ENCODE measurements at places on chromosomes 6 and 20.

DNA sequence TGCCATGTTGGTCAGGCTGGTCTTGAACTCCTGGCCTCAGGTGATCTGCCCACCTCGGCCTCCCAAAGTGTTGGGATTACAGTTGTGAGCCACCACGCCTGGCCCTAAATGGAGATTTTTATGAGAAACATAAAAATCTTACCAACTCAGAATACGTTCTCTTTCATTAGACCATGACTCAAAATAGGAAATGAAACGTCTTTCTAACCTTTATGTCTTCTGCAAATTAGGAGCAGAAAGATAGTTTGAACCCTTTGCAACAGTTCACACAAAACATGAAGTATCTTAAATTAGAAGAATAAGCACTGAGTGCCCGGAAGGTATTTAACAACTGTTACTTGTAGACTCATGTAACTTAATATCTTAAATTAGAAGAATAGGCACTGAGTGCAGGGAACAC, 48.3 kb downstream of the AHI1 start:
- no peaks in the 10 kb centered on the region for H3K36me3 ChIP-seq
- H3K27ac ChIP-seq: no peak overlapping the region
- H3K27me3 ChIP-seq: no peaks in the 10 kb centered on the region
- no peak for DNase-seq
- H3K4me1 ChIP-seq: no peaks in the 10 kb centered on the region
- no peak overlapping the region for H3K4me3 ChIP-seq

DNA sequence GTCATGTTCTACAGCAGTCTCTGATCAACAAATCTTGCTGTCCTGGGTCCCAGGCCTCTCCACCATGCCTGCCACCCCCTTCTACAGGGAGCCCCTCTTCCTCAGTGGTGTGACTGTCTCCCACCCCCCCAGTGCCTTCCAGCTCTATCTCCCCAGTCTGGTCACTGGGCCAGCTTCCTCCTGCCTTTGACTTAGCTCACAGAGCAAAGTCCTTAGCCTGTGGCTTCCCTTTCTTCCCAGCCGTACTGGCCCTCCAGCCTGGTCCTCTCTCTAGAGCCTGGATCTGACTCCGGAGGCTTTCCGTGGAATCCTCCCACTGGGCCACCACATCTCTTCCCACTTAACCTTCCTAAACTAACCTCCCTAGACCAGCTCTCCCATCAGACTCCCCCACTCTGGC, 17.0 kb downstream of the MAPK13 start:
- H3K27me3 ChIP-seq: peaks cover 5% of the 10 kb centered on the region
- H3K4me1 ChIP-seq: peaks cover 15% of the 10 kb centered on the region
- H3K4me3 ChIP-seq: no peak overlapping the region
- H3K36me3 ChIP-seq: no peaks in the 10 kb centered on the region
- no peak for DNase-seq

DNA sequence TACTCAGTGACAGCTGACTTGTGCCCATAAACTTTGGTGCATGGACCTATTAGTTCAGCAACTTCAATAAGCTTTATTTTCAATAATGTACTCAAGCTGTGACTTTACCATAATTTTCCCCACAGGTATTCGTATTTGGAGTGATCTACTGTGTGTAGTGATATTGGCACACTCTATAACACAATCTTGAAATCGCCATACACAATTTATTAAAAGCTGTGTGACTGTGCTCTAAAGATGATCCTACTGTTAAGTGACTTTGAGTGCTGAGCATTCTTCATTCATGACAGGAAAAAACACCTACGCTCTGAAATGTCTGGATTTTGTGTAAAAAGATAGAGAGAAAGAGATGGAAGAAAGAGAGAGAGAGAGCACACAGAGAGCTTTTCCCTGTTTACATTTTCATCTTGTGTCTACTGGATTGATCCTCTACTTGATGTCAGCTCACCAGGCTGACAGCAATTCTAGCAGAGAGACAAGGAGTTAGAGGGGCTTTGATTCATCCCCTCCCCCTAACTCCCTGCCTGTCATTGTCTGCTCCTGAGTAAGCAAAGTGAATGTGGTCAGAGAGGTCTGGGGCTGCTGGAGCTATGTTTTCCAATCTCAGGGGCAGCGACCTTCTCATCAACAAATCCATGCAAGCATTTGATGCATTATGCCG, 538.7 kb upstream of the POU3F2 start:
- H3K27ac ChIP-seq: no peak overlapping the region
- no peak overlapping the region for H3K4me3 ChIP-seq
- H3K36me3 ChIP-seq: no peaks in the 10 kb centered on the region
- no peak for DNase-seq

- H3K36me3 ChIP-seq: peaks cover 3% of the 10 kb centered on the region
- H3K27me3 ChIP-seq: peaks cover 9% of the 10 kb centered on the region
- peak overlapping the region; percentile 49 for H3K27ac ChIP-seq
- no peak for DNase-seq
- H3K4me3 ChIP-seq: peak overlapping the region; percentile 90
These were observed 472 bp upstream of the PAQR8 start for GRCh38 chr6:52361414-52361944.

GRCh38 chr6:82331031-82331773, 32.4 kb upstream of the TPBG start:
- no peak overlapping the region for H3K4me3 ChIP-seq
- no peaks in the 10 kb centered on the region for H3K36me3 ChIP-seq
- no peak for DNase-seq
- H3K27ac ChIP-seq: no peak overlapping the region
- no peaks in the 10 kb centered on the region for H3K27me3 ChIP-seq

GRCh38 chr20:19826179-19826914, 68.3 kb downstream of the RIN2 start:
- no peak for DNase-seq
- H3K27me3 ChIP-seq: peaks cover 3% of the 10 kb centered on the region
- no peak overlapping the region for H3K4me3 ChIP-seq
- H3K4me1 ChIP-seq: peaks cover 27% of the 10 kb centered on the region
- no peak overlapping the region for H3K27ac ChIP-seq

GRCh38 chr6:145823328-145823944, 8.8 kb upstream of the FBXO30 start:
- H3K27me3 ChIP-seq: peaks cover 2% of the 10 kb centered on the region
- H3K4me1 ChIP-seq: no peaks in the 10 kb centered on the region
- no peaks in the 10 kb centered on the region for H3K36me3 ChIP-seq
- no peak overlapping the region for H3K27ac ChIP-seq

DNA sequence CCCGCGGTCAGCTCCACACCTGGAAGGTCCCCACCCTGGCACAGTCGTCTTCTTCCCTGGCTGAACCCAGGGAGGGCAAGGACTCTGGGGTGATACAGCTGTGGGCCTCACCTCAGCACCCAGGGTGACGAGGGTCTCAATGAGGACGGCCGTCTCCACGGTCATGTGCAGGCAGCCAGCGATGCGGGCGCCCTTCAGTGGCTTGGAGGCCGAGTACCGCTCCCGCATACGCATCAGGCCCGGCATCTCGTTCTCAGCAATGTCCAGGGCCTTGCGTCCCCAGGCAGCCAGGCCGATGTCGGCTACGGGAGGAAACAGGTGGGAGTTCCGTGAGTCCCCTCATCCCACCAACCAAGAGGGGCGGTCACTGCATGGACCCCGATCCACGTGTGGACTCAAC, 7.9 kb downstream of the AHCY start:
- H3K27ac ChIP-seq: no peak overlapping the region
- H3K27me3 ChIP-seq: peaks cover 13% of the 10 kb centered on the region
- H3K4me1 ChIP-seq: peaks cover 18% of the 10 kb centered on the region
- peak overlapping the region; percentile 31 for H3K4me3 ChIP-seq
- no peak for DNase-seq

DNA sequence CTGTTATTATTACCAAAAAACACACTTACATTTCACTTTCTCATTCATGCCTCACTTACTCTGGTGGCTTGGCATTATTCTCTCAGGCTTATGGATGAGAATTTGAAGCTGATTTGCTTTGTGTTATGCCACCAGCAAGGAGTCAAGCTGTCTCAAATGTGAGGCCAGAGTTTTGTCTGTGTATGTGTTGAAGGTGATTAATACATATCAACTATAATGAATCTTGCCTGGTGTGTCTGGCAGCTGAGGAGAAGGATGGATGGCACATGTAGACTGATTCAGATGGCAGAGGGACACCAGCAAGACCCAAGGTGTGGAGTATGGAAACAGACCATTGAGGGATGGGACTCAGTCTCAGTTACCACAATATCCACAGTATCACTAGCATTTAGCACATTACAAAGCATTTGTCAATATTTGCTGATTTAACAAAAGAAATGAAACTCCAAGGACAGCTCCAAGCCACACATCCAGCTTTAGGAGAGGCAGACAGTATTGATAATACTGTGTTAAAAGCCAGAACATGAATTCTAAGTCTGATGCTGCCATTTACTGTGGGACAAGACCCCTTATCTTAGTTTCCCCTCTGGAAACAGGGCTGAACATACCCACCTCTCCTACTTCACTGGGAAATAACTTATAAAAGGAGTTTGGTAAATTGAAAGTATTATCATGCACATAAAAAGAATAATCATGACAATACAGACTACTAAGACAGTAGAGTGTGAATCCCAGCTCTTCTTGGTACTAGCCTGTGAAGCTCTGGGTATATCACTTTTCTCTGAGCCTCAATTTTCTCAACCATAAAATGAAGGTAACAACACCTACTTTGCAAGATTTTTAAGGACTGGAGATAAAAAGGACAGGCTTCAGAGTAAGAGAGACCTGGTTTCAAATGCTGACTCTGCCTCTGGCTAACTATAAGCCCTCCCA, 11.2 kb downstream of the BCL2L1 start:
- H3K27me3 ChIP-seq: peaks cover 6% of the 10 kb centered on the region
- no peak overlapping the region for H3K4me3 ChIP-seq
- H3K4me1 ChIP-seq: peaks cover 41% of the 10 kb centered on the region
- peak overlapping the region; percentile 99 for H3K27ac ChIP-seq

GRCh38 chr6:130838951-130839350, 11.7 kb downstream of the SMLR1 start:
- no peak for DNase-seq
- no peak overlapping the region for H3K4me3 ChIP-seq
- H3K27me3 ChIP-seq: peaks cover 2% of the 10 kb centered on the region

GRCh38 chr20:63690898-63691710, 5.3 kb upstream of the TNFRSF6B start:
- H3K27me3 ChIP-seq: peaks cover 7% of the 10 kb centered on the region
- DNase-seq: no peak
- H3K4me1 ChIP-seq: peaks cover 3% of the 10 kb centered on the region
- peaks cover 4% of the 10 kb centered on the region for H3K36me3 ChIP-seq

DNA sequence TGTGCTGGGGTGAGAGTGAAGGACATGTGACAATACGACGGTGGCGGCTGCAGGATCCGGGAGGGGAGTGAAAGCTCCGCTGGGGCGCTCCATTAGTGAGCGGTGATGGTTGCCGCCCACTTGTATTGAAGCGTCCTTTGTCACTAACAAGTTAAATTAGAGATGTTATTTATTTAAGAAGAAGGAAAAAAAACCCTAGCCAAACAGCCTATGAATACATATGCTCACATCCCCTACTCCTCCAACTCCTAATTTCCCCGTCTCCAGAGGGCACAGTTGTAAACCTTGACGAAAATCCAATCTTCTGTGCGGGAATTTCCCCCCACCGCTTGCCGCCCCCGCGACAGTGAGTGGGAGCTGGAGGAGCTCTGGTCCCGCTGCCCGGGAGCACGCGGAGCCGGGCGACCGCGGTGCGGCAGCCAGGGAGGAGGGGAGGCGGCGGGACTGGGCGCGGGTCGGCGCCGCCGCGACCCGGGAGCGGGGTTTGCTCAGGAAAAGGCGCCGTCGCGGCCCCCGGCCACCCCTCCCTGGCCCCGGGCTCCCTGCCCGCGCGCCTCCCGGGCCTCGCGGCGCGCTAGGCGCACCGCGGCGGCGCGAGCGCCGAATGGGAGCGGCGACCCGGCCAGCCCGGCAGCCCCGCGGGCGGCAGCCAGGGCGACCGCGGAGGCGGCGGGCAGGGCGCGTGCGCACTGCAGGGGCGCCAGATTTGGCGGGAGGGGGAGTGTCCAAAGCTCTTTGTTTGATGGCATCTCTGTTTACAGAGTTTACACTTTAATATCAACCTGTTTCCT, at the start of gene MYB:
Gene MYB, plus strand, starts transcription at position 767 of the 791 bp plus-strand sequence. CDS start 206 bp downstream, outside the sequence.
- H3K27me3 ChIP-seq: peaks cover 9% of the 10 kb centered on the region
- H3K36me3 ChIP-seq: peaks cover 5% of the 10 kb centered on the region
- DNase-seq: peak; percentile 74
- peak within 1 kb of the TSS; percentile 48 for H3K27ac ChIP-seq
- H3K4me1 ChIP-seq: peaks cover 16% of the 10 kb centered on the region

- peaks cover 3% of the 10 kb centered on the region for H3K36me3 ChIP-seq
- no peak for DNase-seq
- peaks cover 13% of the 10 kb centered on the region for H3K4me1 ChIP-seq
- H3K27me3 ChIP-seq: no peaks in the 10 kb centered on the region
These were observed 402.9 kb upstream of the SOX4 start for GRCh38 chr6:21190701-21191100.

- H3K27me3 ChIP-seq: no peaks in the 10 kb centered on the region
- DNase-seq: no peak
- H3K36me3 ChIP-seq: no peaks in the 10 kb centered on the region
- H3K4me3 ChIP-seq: no peak overlapping the region
- no peak overlapping the region for H3K27ac ChIP-seq
These were observed 297.0 kb downstream of the ZNF217 start for GRCh38 chr20:53296451-53297153.

DNA sequence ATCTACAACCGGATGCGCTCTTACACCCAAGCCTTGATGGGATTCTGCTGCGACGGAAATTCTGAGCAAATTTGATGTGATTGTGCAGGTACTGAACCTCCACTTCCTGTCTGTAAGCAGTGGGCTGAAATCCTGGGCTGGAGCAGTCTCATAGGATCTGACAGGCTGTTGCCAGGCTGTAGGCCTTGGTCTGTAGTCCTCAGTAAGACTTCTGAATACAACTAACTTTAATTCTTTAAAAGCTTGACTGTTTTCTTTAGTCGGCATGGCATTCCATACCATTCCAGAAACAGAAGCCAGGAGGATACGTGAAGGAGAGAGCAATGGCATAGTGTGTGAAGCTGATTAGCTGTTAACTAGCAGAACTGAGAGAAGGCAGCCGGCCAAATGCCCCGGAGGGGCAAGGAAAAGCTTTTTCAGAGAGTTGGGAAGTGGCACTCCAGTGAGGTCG, 68.3 kb downstream of the ADTRP start:
- H3K36me3 ChIP-seq: no peaks in the 10 kb centered on the region
- H3K4me3 ChIP-seq: no peak overlapping the region
- no peaks in the 10 kb centered on the region for H3K4me1 ChIP-seq

GRCh38 chr20:31497838-31498540, 16.3 kb upstream of the HM13 start:
- H3K4me3 ChIP-seq: no peak overlapping the region
- peaks cover 6% of the 10 kb centered on the region for H3K27me3 ChIP-seq
- no peaks in the 10 kb centered on the region for H3K4me1 ChIP-seq
- no peaks in the 10 kb centered on the region for H3K36me3 ChIP-seq
- no peak for DNase-seq

DNA sequence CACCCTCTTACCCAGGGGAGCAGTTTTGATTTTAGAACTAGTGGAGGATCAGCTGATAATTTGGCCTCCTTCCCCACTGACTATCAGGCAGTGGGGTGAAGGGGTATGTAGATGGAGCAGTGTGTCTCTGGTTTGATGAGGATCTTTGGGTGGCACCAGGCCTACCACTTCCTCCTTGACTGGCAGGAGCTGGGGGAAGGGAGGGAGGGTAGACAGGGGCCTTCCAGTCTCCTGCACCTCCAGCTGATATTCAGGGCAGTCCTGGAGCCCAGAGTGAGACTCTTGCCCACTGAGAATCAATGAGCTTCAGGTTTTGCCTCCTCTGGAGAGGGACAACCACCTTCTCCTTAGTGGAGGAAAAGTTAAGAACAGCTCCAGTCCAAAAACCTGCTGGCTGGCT, 3.2 kb downstream of the DEF6 start:
- no peak overlapping the region for H3K4me3 ChIP-seq
- no peak overlapping the region for H3K27ac ChIP-seq
- H3K27me3 ChIP-seq: peaks cover 10% of the 10 kb centered on the region
- H3K36me3 ChIP-seq: peaks cover 4% of the 10 kb centered on the region
- peaks cover 38% of the 10 kb centered on the region for H3K4me1 ChIP-seq

Data from endothelial cell (in vitro differentiated cells).